Stimulated activated CD4-positive, alpha-beta T cell treated with anti-CD3 and anti-CD28 coated beads, Interleukin-2, amount 100 ng/mL, for 24 hours (primary cell): ENCODE measurements at places on chromosomes 11 and 22.

GRCh38 chr22:36846271-36846670, 14.5 kb upstream of the NCF4 start:
- DNase-seq: no peak

GRCh38 chr11:82978422-82979099, 77.0 kb downstream of the DDIAS start:
- no peak for DNase-seq

- no peak for DNase-seq
Measured at GRCh38 chr11:128266893-128267292, 320.5 kb downstream of the ETS1 start.

GRCh38 chr11:134362192-134362901, 30.6 kb downstream of the GLB1L2 start:
- DNase-seq: no peak

DNA sequence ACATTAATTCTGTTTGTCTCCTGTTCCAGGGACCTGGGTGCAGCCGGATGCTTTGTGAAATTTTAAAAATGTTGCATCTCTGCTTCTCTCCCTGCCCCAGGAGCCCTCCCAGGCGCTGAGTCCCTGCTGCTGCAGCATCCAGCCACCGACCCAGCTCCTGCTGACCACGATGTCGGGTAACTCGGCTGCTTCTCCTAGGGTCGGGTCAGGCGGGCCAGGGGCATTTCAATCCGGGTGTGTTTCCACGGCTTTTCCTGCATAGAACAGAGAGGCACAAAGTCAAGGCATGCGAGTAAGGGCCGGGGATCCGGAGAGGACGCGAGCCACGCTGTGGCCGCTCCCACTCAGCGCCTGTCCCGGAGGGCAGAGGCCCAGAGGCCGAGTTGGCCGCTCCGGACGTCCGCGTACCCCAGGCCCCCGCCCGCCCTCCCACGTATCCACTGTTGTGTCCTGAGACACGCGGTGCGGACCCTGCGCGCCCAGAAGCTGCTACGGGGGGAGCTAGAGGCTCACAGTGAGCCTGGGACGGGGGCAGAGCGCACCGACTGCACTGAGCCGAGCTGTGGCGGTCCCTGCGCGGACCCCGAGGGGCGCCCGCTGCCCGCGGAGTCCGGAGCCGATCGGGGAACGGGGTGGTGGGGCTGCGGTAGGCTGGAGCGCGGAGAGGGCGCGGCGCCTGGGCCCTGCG, at the start of gene POU2AF3:
Gene POU2AF3, plus strand, starts transcription at position 134 of the 688 bp plus-strand sequence. Its CDS starts 36 bp downstream, at position 170.
- no peak for DNase-seq

DNA sequence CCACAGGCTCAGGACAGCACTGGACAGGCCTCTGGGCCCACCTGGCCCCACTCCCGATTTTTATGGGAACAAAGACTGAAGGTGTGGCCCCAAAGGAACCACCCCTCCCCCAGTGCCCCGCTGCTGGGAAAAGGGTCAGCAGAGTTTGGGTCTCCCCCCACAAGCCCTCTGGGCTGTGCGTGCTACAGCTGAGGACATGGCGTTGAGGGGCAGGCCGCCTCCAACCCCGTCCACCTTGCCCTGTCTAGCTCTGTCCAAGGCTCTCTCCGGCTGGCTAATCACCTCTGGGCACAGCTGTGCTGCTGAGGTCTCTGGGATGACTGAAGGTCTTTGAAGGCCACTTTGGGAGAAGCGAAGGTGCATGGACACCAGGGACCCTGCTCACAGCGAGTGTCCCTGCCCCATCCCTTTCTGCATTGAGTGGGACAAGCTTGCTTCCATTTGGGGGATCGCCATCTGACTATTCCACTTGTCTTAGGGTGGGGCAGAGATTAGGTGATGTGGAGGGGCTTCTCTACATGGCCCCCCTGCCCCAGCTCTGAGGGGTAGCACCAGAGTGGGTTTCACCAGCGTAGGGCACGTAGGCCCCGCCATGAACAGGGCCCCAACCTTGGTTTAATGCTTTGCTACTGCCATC, 6.5 kb downstream of the ASCL2 start:
- no peak for DNase-seq
